Panc1 (cell line): ENCODE measurements at places on chromosomes 12 and 14. TPM values are rescaled to one million over a fixed set of nuclear protein-coding genes. Genes with fewer than 3 reads are reported as not detected.

The DEGS2 gene
- 4.9 TPM for total RNA-seq

DNA sequence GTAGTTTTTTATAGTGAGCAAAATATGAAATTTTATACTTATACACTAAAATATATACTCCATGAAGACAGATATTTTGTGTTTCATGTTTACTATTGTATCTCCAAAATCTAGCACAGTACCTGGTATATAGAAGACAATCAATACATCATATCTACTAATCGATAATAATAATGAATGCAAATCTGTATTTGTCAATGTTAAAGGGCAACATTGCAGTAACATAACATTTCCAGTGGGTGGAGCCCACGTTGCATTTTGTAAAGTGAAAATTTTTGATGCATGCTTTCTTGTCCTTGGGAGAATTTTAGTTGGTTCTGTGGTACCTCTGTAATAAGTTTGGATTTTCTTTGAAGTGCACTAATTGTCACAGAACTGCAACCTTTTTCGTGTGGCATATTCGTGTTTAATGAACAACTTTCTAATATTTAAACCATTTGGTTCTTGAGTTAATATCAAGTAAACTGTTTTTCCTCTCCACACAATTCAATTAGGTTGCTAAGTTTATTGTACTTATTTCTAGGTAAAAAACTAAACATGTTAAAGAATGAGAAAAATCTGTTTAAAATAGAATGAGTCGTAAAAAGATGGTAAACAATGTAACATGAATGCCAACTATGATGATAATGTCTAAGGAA lies 47.4 kb downstream of the AVPR1A start:
- peak; percentile 10 for DNase-seq

GRCh38 chr12:6407236-6407954 lies 23.4 kb downstream of the LTBR start:
- DNase-seq: no peak

- no peak for DNase-seq
These were observed 669 bp downstream of the RFX4 start for GRCh38 chr12:106583242-106584103.

- DNase-seq: no peak
These were observed 262.6 kb downstream of the ADAMTS20 start for GRCh38 chr12:43289426-43289801.
